Stimulated activated CD8-positive, alpha-beta memory T cell treated with anti-CD3 and anti-CD28 coated beads, Interleukin-15, amount 100 ng/mL, for 48 hours (primary cell): ENCODE measurements at places on chromosomes 1 and 21.

DNA sequence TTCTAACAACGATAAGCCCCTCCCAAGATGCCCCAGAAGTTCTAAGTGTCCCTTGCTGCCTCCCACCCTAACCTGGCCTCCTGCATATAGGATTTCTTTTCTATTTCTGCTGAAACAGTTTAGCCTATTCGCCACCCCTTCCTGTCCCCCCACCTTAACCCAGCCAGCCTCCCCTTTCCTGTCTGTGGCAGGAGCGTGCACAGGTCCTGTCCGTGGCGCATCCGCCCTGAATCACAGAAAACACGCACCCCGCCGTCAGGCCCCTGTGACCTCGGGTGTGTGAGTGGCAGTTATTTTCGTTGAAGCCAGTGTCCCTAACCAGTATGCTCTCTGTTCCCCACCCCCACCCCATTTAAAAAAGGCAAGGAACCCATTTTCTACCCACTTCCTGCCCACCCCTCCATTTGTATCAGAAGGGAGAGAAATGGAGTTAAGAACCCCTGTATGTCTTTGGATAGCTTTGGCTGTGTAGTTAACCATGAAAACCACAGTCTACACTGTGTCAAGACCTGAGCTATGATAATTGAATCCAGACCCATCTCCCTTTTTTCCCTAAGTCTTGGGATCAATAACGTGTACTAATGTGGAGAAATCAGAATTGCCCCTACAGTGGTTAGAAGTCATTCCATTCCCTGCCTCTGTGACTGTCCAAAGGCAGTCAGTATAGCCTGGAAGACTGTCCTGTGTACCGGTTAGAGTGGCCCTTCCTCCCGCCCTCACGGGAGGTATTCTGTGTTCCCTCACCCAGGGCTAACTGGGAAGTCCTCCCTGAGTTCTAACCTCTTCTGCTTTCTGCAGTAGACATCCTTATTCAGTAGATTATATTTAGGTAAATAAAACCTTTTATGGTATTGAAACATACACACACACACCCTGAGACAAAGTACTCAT is 1.8 kb downstream of the PLEKHO1 start:
- peak; percentile 49 for DNase-seq

DNA sequence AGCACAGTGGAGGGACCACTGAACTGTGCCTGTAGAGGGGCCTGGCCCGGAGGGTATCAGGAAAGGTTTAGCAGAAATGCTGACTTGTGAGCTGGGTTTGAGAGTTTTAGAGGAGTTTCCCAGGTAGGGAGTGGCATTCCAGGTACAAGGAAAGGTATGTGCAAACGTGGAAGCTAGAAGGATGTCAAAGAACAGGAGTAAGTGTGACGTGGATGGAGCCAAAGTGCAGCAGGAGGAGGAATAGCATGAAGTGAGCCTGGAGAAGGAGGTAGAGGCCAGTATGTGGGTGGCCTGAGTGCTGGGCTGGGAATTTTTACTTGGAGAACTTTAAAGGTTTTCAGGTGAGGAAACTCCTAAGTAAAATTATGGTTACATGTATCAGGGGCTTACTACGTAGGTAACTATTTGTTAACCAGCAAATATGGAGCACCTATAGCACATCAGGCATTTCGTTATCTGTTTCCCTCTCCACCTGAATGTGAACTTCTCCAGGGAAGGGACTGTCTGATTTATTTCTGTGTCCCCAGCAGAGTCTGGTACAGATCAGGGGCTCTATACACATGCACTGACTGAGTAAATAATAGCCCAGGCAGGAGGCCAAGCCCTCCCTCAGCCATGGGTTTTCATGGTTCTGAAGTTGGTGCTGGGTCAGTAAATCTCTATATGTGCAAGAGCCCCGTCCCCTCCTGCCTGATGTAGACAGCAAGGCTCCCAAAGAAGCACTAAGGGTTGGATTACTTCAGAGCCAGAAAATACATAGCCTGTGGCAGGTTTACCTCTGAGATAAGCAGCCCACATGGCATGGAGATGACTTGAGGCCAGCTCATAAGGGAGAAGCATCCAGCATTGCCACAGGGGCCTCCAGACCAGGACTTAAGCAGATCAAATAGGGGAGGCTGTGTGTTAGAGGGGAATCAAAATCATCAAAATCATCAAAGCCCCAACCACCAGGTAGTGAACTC is 43.4 kb downstream of the CDCP2 start:
- DNase-seq: no peak

GRCh38 chr1:15180945-15181523 is 27.5 kb downstream of the TMEM51 start:
- DNase-seq: no peak

DNA sequence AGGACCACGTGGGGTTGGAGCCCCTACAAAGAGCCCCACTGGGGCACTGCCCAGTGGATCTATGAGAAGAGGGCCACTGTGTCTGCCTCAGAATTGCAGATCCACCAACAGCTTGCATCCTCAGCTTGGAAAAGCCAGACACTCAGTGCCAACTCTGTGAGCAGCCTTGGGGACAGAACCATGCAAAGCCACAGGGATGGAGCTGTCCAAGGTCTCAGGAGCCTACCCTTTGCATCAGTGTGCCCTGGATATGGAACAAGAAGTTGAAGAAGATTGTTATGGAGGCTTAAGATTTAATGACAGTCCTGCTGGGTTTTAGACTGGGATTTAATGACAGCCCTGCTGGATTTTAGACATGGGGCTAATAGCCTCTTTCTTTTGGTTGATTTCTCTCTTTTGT is 1670.9 kb downstream of the PLA2G4A start:
- no peak for DNase-seq

GRCh38 chr1:227472772-227473171 is 90.6 kb upstream of the ZNF678 start:
- no peak for DNase-seq

DNA sequence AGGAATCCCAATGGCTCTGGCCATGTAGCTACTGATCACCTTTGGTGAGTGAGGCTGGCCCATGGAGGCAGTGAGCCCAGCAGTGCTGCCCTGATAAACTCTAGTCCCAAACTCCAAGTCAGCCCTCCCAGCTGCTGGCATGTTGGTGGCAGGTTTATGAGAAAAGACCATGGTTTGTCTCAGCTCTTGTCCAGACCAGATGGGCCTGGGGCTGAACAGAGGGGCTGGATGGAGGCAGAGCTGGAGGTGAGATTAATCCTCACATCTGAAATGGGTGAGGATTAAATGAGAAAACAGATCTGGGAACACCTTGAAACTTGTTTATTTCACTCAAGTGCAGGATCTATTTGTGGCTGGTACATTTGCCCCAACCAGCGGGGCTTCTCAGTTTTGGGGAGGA is 3.2 kb downstream of the TMEM269 start:
- no peak for DNase-seq

- DNase-seq: no peak
These were observed at the start of gene SPAG17 for GRCh38 chr1:118185084-118185832. SPAG17 (minus strand) TSS chr1:118185228; CDS start chr1:118185157, 71 bp downstream.

- DNase-seq: no peak
These were observed 39.9 kb upstream of the INSL5 start for GRCh38 chr1:66840929-66841328.

DNA sequence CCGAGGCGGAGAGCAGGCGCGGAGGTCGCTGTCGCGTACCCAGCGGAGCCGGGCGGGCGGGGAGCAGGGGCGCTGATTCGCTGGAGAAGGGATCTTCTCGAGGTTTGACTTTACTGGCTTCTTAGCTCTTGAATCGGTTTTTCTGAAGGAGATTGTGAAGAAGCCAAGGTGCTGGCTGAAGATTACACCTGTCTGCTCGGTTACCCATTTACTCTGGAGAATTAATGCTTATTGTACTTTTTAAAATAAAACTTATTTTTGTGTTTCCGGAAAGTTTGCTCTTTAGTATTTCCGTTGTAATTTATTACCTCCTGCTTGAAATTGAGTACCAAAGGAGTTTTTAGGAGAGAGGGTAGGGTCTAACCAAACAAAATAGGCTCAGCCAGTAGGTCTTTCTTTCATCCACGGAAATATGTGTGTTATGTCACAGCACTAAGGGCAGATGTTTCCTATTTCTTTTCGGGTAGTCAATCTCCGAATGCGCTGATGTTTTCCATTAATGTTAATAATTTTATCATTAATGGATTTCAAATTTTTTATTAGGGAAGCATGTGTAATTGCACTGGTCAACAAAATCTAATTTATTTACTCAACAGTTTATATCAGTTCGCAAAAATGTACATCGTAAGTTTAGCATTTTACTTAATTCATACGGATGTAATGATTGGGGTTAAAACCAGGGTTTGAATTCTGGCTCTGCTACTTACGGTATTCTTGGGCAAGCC is 510 bp upstream of the GNG5 start:
- no peak for DNase-seq
